Suppressor macrophage treated with lipopolysaccharide for 4 hours (primary cell): ENCODE measurements at places on chromosomes 4 and X.

GRCh38 chr4:80231180-80231579 lies 33.9 kb downstream of the PRDM8 start:
- DNase-seq: no peak

GRCh38 chr4:15989424-15989823 lies 26.4 kb upstream of the FGFBP2 start:
- no peak for DNase-seq

GRCh38 chr4:112509243-112510141 lies 6.5 kb downstream of the NEUROG2 start:
- DNase-seq: no peak

DNA sequence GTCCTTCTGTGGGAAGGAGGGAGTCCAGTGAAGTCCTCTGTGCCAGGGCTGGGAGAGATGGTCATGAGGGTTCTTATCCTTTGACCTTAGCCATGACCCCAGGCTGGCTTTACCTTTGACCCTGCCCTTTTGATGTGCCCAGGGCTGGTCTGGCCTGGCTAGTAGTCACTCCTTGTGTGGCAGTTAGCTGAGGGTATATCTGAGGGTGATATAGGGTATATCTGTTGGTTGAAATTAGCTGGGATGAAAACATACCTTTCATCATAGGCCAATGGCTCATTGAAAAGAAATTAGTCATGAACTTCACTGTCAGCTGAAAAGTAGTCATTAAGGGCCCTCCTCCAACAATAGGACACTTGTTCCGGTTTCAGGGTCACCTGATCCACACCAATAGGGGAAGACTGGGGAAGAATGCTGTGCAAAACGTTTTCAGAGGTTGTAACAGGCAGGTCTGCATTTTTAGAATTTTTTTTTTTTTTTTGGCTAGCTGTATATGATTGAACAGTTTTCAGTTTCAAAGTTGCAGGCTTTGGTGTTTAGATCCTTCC lies 74.6 kb upstream of the STOX2 start:
- peak; percentile 81 for DNase-seq

GRCh38 chr4:53366301-53366716 lies 448 bp upstream of the SCFD2 start:
- DNase-seq: no peak

GRCh38 chr4:1002131-1002630 lies 9.0 kb upstream of the SLC26A1 start:
- peak; percentile 19 for DNase-seq

GRCh38 chr4:74120086-74120485 lies 21.1 kb upstream of the CXCL2 start:
- no peak for DNase-seq
